ENCODE measurements at places on chromosomes 7 and 10.

DNA sequence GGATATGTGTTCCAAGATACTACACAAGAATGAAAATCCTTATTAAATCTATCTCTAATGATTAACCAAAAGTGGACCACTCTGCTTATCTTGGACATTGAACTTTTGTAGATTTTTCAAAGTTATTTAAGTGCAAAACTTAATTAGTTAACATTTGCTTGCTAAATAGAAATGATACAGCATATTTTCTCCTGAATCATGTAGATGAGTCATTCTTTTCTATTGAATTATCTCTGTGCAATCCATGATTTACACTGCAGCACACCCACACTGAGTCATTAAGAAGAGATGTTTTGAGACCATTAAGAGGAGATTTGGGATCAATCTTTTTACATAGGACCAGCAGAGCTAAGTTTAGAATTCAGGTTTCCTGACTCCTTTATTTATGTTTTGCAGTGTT is 6.6 kb upstream of the ABCC2 start:
- peak; percentile 72 for DNase-seq

GRCh38 chr7:85974176-85974575 is 669.5 kb upstream of the GRM3 start:
- no peak for DNase-seq

GRCh38 chr7:7323352-7323751 is 141.0 kb downstream of the C1GALT1 start:
- no peak for DNase-seq

- no peak for DNase-seq
These were observed 76.4 kb downstream of the GOLGA7B start for GRCh38 chr10:97926055-97926454.
